ENCODE measurements at places on chromosomes 11 and 22. TPM values are rescaled to one million over a fixed set of nuclear protein-coding genes. Genes with fewer than 3 reads are reported as not detected.

- DNase-seq, result no peak
Measured at GRCh38 chr11:6269994-6270393, 10.4 kb downstream of the CCKBR start.

GRCh38 chr11:5288108-5288905 lies 13.4 kb downstream of the OR51B4 start:
- peak; percentile 37 for DNase-seq

ACAD8 gene
- total RNA-seq, result 16.8 TPM

GRCh38 chr11:111555255-111555654 lies 14.7 kb downstream of the LAYN start:
- no peak for DNase-seq

- DNase-seq, result peak; percentile 23
Measured at GRCh38 chr11:72856551-72857345, 42.5 kb downstream of the ATG16L2 start.

PRR33 gene
- not detected for total RNA-seq

BRSK2 gene
- 0.33 TPM for total RNA-seq

DNA sequence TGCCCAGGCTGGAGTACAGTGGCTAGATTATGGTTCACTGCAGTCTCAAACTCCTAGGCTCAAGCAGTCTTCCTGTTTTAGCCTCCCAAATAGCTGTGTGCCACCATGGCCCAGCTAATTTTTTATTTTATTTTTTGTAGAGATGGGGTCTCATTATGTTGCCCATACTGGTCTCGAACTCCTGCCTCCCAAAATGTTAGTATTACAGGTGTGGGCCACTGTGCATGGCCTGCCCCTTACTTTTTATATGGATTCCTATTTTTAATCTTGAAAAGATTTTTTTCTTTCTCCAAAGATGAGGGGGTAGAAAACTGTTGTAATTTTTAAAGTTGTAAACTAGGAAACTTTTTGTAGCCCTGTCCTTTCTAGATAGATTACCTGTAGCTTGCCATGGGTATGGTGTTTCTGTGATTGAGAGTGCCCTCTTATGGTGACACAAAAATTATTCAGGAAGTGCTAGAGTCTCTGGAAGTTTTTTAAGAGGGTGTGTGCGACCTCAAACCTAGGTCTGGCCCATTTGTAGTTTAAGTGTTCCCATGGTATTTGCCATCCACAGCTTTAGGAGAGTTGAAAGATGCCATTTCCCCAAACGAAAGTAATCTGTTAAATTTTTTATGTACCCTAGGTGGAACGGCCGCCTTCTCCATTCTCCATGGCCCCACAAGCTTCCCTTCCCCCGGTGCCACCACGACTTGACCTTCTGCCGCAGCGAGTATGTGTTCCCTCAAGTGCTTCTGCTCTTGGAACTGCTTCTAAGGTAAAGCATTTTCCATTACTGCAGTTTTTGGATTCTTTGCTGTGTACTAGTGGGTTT lies 32.4 kb downstream of the MCAM start:
- peak; percentile 36 for DNase-seq

DNA sequence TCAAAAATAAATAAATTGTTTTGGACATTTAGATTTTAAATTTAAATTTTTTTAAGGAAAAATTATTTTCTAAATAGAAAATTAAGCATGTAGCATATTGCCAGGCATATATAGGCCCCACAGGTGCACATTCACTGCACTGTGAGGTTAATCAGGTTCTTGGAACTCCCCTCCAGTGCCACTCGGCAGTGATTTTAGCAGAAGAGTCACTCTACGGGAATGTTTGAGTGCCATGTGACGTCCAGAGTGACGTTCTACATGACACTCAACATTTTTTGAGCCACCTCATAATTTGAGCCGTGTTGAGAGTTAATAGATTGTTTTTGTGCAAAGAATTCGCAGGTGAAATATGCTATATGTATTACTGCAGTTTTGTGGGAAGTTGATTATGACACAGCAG lies 77.4 kb downstream of the SWAP70 start:
- no peak for DNase-seq

DNA sequence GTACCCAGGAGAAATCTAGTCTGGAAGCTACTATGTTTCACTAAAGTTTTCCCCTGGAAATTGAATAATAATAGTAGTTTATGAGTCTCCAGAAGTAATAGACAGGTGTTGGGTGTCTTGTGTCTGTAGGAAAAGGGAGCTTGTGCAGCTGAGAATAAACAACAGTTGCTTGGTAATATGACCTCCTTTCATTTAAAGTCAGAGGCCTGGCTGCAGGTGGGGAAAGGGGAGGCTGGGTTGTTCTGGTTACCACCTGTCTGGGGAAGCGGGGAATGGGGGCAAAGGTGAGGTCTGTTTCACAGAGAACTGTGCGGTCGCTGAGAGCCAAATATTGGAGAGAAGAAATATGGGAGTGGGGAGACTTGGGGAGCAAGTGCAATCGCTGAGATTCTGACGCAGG lies 3.3 kb upstream of the GRAMD1B start:
- no peak for DNase-seq

DNA sequence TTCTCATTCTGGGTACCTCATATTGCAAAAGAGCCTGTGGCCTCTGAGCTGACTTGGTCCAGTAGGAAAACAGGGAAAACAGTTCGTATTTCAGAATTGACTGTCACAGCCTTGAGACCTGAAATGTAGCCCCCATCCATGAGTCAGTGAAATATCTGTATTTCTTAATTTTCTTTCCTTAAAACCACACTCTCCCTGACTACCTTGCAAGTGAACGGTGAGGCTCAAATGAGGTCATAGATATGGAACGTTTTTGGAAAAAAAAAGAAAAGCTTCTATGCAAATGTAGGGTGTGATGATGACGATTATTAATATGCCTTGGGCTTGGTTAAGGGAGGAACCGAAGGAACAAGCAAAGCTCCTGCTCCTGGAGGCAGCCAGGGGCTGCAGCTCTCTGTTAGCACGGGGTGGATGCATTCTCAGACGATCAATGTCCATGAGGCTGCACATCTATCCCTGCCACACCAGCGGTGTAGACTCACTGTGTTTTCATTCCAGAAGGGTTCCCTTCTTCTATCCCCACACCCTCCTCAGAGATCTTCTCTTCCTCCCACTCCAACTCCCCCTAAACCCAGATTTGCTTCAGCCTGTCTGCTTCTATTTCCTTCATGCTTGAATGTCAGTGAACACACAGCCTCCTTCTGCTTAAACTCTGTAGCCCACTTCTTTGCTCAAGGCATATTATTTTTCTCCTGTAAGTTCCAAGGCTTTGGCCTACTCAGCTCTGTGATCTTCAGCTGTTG lies 29.2 kb upstream of the SCN3B start:
- DNase-seq, result no peak

DNA sequence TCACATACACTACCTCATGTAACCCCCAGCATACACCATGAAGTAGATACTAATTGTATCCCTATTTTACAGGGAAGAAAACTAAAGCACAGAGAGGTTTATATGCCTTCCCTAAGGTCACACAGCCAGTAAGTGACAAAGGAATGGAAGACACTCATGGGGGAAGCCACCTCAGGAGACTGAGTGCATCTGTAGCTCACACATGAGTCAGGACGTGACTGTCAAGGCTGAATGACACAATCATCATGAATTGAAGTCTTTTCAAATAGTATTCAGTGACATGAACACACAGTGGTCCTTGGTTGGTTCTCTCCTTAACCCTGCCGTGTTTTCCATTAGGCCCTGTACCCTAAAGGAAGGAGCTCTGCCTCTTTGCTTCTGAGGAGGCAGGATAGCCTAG lies 463.0 kb downstream of the NTM start:
- DNase-seq, result no peak

PSMD13 gene
- total RNA-seq, result 81.4 TPM

GRCh38 chr22:26892166-26893041 lies 235.0 kb downstream of the MIAT start:
- peak; percentile 49 for DNase-seq

GRCh38 chr22:22703715-22704114 lies 59.3 kb downstream of the GGTLC2 start:
- peak; percentile 80 for DNase-seq

DNA sequence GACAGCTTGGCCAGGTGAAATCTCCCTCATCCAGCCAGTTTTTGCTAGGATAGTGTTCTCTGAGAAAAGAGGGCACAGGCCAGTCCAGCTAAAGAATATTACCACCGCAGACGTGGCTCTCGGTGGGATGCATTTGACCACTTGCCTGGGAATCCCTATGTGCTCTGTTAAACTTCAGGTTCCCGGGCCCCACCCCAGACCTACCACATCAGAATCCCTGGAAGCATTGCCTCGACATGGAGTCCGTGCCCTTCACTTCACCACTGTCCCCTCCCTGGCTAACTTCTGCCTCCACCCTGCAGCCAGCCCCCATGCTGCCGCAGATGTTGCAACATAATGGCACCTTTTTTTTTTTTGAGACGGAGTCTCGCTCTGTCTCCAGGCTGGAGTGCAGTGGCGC lies 56.9 kb upstream of the EMID1 start:
- DNase-seq, result no peak

KRTAP5-9 gene
- total RNA-seq, result not detected

IGLL5 gene
- not detected for total RNA-seq

DNA sequence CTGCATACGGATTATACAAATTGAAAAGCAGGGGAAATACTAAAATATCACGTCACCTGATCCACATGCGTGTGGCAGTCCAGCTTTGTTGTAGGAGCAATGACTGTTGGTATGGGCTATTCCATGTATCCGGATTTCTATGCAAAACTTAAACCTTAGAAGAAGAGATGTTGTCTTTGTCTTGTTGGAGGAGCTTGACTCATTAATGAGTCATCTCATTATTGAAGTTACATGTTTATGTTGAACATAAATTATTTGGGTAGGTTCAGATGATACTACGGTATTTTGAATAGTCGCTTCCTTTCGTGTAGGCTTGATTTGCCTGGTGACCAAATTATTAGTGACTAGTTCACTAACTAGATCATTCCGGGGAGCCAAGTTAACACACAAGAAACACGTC lies 806 bp upstream of the SAAL1 start:
- DNase-seq, result peak; percentile 29

Data from fibroblast of lung (primary cell).